Effector memory CD8-positive, alpha-beta T cell (primary cell): ENCODE measurements at places on chromosomes 1 and 21.
A peak's percentile ranks its signal among the peaks of the same experiment; 100 is the strongest.

- no peak for DNase-seq
These were observed 60.6 kb downstream of the UCK2 start for GRCh38 chr1:165887877-165888551.

DNA sequence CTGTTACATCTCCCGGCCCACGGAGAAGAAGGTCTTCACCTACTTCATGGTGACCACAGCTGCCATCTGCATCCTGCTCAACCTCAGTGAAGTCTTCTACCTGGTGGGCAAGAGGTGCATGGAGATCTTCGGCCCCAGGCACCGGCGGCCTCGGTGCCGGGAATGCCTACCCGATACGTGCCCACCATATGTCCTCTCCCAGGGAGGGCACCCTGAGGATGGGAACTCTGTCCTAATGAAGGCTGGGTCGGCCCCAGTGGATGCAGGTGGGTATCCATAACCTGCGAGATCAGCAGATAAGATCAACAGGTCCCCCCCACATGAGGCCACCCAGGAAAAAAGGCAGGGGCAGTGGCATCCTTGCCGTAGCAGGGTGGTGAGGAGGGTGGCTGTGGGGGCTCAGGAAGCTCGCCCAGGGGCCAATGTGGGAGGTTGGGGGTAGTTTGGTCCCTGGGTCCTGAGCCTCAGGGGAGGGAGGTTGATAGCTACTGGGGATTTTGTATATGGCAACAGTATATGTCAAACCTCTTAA lies 2.3 kb downstream of the GJB4 start:
- no peak for DNase-seq

DNA sequence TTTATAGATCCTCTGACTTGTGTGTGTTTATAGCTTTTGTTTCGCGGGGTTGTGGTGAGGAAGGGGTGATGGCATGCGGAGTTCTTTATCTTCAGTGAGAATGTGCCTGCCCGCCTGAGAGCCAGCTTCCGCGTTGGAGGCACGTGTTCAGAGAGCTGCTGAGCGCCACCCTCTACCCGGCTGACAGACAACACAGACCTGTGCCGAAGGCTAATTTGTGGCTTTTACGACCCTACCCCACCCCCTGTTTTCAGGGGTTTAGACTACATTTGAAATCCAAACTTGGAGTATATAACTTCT lies 14.4 kb upstream of the CD101 start:
- DNase-seq: peak; percentile 30

DNA sequence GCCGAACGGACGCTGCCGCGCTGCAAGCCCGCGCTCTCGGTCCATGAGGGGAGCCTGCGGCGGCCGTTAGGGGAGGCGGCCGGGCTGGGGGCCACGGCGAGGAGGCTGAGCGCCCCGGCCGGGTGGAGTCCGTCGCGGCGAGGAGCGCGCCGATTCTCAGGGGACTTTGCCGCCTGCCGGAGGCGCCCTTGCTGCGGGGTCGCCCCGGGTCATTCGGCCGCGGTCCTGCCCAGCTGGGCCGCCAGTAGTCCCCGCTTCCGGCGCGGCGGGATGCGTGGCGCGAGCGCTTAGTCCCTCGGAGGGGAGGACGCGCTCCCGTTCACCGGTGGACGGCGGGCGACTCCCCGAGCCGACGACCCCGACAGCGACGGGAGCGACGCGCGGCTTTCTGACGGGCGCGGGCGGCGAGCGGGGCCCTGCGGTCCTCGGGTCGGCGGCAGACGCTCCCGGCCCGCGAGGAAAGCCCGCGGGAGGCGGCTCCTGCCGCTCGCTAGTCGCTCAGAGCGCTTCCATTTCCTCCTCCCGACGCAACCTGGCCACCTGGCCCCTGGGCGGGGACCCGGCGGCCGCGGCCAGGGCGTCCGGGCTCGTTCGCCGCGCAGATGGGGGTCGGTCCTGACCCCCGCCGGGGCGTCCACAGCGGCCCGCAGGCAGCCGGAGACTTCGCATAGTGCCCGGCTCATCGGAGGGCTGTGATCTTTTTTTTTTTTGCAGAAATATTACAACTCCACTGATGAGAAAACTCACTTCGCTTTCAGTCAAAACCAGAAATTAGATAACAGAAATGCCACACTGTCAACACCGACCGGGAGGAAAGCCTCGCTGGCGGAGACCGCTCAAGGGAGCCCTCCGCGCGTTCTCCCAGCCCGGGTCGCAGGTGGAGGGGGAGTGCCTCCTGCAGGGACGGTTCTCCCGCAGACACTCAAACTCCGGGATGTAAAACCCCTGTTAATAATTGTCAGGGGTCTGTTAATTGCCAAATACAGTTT lies 641 bp upstream of the ZBTB21 start:
- no peak for DNase-seq

GRCh38 chr1:178126741-178127185 lies 32.9 kb downstream of the RASAL2 start:
- DNase-seq: no peak

- no peak for DNase-seq
These were observed 1648.4 kb downstream of the KCNT2 start for GRCh38 chr1:194959795-194960194.

DNA sequence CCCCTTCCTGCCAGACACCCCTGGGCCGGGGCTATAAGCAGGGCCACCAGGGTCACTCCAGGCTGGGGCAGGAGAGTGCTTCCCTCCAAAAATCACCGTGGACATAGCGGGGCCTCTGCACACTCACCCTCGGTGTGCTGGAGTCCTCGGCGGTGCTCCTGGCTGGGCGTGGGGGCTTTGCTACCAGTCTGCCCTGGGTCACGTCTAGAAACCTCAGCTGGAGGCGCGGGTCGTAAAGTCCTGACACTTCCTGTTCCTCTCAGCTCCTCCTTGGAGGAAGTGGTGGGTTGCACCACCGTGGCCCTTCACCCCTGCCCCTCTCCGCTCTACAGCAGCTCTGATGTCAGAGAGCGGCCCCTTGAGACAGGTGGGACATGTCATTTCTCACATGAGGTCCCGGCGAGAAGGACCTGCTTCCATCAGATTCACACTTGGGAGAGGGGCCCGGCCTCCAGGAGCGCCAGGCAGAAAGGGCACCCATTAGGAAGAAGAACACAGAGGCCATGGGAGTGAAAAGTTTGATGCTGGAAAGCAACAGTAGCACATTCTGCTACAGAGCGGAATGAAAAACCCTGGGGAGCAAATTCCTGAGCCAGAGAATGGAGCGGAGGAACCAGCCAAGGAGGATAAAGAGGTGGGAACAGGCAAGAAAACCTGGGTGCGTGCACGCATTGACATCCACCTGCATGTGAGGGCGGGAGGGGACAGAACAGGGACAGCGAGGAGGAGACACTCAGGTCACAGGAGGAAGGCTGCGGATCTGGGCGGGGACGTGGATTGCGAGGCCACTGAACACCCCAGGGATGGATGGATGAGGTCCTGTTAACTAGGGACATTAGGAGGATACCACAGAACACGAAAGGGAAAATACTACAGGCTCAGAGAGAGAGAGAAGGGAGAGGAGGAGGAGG lies at the start of gene ITGB2:
Gene ITGB2 (minus strand): TSS at position 206 of the 911 bp plus-strand sequence. CDS start 10,117 bp downstream, outside the sequence.
- DNase-seq: peak; percentile 52

DNA sequence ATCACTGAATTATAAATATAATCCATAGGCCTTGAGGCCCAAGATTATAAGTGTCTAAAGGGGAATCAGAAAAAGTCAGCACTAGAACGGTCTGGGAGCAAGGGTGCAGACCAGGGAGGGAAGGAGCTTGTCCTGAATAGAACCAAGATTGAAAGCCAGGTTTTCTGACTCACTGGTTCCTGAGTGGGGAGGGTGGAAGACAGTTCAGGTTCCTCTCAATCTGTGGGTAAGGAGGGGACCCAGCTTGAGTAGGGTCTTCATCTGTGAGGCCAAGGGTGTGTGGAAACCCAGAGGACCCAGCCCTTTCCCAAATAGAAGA lies 842 bp downstream of the LENEP start:
- DNase-seq: no peak

DNA sequence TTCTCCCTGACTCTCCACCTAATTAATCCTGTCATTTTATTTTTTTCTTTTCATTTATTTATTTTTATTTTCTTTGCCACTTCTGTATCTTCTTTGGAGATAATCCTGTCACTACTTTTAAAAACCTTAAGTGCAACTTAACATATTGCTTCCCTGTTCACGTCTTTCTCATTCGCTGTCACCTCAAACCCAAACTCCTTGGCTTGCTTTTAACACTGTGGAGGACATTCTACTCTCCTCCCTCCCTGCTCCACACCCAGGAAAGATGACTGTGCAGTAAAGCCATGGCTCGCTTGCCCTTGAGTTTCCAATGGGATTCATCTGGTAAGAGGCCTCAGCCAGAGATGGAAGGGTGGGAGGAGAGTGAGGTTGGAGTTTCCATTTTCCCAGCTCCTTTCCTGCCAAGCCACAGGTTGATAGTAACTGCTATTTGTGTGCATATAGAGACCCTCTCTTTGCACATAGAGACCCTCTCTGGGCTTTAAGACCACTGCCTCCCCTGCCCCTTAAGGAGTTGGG lies 6.4 kb upstream of the BRWD1 start:
- no peak for DNase-seq

DNA sequence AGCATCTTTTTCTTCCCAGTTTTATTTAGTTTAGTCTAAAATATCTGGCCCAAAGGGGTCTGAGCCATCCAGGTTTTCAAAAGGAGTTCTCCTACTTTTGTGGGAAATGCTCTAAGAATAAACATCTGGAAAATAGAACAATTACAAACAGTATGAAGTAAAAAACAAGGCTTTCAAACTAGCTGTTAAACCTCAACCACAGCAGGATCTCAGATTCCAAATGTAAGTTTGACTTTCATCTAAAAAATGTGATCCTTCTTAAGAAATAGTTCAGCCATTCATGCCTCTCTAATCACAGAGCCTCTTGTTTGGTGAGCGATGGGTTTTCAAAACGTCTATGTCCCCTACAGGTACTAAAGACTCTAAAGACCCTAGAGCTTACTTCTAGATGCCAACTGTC lies 413.5 kb downstream of the DUSP10 start:
- DNase-seq: no peak

GRCh38 chr1:177270863-177271262 lies 100.1 kb downstream of the BRINP2 start:
- no peak for DNase-seq

DNA sequence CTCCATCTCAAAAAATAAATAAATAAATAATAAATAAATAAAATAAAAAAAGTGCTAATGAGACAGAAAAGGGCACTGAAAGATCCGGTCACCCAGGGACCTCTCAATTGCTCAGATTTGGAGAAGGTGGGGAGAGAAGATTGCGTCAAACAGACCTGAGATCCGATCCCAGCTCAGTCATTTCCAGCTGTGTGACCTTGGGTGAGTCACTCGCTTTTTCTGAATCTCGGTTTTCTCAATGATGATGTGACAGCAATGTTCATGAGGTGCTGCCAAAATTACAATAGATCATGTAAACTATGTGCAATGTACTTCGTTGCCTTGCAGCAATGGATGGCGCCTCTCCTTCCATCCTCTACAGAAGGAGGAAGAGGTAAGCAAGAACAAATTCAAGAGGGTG lies 11.1 kb upstream of the MEF2D start:
- no peak for DNase-seq

GRCh38 chr1:184075055-184076029 lies 23.8 kb downstream of the TSEN15 start:
- DNase-seq: peak; percentile 12

- DNase-seq: no peak
These were observed 270.9 kb downstream of the CHRM3 start for GRCh38 chr1:239657291-239657690.

DNA sequence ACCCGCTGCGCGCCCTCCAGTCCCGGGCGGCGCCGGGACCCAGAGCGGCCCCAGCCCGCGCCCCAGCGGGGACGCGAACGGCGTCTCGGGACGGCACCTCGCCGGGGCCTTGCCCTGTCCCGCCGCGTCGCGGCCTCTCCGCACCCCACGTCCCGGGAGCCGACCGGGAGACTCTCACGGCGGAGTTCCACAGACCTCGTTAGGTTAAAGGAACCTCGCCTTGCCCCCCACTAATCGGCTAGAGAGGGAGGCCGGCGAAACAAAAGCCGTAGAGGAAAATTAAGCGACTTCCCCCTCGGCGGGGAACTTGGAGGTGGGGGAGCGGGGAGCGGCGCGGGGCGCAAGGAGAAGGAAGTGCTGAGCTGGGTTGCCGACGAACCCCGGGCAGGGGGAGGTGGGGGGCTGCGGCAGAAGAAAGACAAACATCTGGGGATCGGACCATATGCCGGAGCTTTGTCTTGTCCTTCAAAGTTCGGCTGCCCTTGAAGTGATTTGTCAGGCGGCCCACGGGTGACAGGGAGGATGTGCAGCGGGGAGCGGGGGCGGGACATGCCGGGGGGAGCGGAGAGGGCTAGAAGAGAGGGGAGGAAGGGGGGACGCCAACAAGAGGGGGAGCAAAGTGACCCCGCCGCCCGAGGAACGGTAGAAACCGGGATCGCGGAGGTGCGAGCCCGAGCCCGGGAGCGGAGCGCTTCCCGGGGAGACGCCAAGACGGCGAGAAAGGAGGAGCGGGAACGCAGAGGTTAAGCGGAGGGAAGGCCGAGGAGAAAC lies 120.0 kb upstream of the RRP15 start:
- DNase-seq: no peak

DNA sequence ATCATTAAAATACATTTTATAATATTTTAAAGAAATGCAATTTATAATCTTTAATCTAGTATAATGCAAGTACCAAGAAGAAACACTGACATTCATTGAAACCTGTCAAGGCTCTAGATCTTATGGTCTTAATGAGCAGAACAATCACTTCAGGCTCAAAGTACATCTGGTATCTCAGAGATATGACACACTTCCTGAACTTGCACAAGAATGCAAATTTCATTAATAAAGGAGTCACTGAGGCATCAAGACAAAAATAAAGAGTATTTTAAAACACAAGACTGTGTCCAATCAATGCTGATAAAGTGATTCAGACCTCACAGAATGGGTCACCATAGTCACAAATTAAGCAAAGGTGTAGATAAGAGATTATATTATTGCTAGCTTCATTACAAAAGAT lies 178.1 kb downstream of the AK5 start:
- DNase-seq: no peak

GRCh38 chr21:45393833-45394638 lies 10.9 kb upstream of the COL18A1 start:
- no peak for DNase-seq

DNA sequence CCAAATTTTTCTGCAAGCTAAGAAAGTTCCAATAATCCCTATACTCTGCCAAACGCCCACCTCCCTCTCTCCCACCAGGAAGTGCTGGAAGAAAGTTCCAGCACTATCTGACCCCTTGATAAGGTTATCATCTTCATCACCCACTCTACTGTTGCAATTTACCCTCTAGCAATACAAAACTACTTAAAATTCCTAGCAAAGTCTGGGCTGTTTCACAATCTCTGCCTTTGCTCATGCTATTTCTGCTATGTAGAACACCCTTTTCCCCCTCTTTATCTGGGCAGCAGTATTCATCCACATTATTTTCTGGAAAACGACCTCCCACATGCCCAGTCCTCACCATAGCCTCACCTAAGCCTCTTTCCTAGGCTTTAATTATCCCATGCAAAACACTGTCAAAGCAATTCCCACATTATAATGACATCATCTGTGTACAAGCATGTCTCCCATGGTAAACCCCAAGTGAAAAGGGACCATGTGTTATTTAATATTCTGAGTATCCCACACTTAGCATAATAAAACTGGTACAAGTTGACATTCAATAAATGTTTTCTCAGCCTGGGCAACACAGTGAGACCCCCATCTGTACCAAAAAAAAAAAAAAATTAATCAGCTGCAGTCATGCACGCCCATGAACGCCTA lies 12.0 kb downstream of the F11R start:
- no peak for DNase-seq
